ENCODE measurements at places on chromosomes 4 and X.

DNA sequence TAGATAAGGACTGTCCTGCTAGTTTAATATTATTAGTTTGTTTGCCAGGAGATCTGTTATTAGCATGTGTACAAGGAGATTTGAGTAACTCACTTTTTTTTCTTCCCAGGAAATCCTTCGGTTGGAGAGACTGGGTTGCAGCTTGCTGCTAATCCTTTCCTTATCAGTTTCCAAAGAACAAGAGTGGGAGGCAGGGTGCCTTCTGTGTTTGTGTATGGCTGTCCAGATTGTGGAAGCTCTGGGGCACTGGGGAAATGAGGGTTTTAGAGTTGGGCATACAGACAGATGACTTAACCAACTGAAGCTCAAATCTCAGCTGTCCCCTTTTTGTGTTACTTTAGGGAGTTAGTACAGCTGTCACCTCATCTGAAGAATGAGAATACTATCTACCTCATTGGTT is 12.6 kb upstream of the SUPT20HL1 start:
- DNase-seq = no peak

GRCh38 chr4:30929649-30930048 is 209.5 kb downstream of the PCDH7 start:
- no peak for DNase-seq

DNA sequence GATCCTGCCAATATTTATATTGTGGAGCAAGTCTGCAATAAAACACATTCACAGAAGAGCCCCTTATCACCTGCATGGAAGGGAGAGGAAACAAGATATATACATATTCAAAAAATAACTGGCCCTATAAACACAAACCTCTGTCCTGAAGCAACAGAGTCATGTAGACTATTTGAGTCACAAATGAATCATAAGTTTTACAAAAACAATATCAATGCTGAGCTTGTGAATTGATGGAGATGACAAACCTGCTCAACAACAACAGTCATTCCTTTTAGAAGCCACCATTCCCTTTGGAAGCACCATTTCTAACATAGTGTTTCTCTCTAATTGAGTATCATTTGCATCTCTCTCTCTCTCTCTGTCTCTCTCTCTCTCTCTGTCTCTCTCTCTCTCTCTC is 313.9 kb downstream of the MID1IP1 start:
- DNase-seq = no peak

- no peak for DNase-seq
Observed at GRCh38 chr4:168685136-168685809, 188.4 kb downstream of the PALLD start.

- DNase-seq = no peak
Observed at GRCh38 chrX:129139837-129140598, 383.3 kb downstream of the SMARCA1 start.

GRCh38 chrX:119539872-119540271 is 25.3 kb downstream of the STEEP1 start:
- DNase-seq = no peak

DNA sequence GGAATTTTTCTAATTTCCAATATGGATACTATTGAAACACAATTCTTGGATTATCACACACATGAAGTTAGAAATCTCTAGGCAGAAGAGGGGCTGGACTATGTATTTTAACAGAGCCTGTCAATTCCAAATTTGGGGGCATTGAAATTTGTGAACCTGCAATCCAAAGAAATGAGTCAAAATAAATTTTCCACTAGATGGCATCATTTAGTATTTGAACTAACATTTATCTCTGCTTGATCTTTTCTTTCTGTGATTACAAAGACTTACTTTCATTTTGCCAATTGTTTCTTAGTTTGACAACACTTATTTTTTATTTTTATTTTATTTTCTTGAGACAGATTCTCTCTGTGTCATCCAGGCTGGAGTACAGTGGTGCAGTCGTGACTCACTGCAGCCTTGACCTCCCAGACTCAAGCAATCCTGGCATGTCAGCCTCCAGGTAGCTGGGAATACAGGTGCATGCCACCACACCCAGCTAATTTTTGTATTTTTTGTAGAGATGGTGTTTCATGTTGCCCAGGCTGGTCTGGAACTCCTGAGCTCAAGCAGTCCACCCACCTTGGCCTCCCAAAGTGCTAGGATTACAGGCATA is 2.7 kb upstream of the PYURF start:
- DNase-seq = no peak

DNA sequence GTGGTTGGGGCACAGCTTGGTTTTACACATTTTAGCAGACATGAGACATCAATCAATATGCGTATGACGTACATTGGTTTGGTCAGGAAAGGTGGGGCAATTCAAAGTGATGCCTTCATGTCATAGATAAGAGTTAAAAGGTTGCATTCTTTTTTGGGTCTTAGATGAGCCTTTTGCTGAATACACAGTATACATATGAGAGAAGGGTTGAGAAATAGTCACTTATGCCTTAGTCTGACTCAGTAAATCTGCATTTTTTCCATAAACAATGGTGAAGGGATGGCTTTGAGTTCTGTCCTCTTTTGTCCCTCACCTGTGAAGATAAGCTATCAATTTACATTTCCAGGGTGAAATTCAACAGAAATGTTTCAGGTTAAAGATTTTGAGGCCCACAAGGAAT is 43.9 kb upstream of the UGT2B15 start:
- DNase-seq = no peak

Measured in stimulated activated CD4-positive, alpha-beta T cell treated with anti-CD3 and anti-CD28 coated beads, Interleukin-1b, Interleukin-23, amount 100 ng/mL, for 1 hour (primary cell).